ENCODE measurements at places on chromosomes 1 and 21.
A peak's percentile ranks its signal among the peaks of the same experiment; 100 is the strongest.

GRCh38 chr1:28027660-28028059 lies 60.8 kb downstream of the EYA3 start:
- DNase-seq = no peak

DNA sequence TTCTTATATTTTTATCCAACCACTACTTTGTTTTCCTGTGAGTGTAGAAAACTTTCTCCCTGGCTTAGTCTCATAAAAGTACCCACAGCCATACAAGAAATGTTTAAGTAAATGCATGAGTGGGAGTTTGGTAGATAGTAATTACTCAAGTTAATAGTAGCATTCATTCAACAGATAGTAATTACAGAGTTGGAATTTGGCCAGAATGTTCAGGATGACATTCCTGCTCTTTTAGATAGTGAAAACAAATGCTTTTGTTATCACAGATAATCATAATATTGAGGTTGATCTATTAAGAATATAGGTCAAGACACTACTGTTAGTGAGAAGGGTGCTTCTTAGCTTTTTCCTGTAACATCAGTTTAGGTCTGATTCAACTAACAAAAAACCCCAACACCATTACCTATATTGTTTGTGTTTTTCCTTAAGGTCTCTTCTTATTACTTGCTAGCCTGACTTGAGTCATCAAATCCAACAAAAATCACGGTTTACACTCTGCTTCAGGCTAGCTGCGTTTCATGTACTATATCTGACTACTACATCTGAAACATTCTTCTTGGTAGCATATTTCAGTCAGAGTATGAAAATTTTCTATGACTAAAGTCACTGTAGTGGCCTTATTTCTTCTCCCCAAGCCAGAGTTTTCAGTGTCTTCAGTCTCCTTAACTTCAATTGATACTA lies 163.7 kb downstream of the HS2ST1 start:
- DNase-seq = no peak

- DNase-seq = peak; percentile 74
Measured at GRCh38 chr21:42527489-42528158, 14.0 kb downstream of the SLC37A1 start.

- DNase-seq = no peak
Measured at GRCh38 chr21:39388811-39389155, 39.9 kb upstream of the HMGN1 start.

- DNase-seq = no peak
Measured at GRCh38 chr1:229470406-229471043, 36.6 kb upstream of the ACTA1 start.

DNA sequence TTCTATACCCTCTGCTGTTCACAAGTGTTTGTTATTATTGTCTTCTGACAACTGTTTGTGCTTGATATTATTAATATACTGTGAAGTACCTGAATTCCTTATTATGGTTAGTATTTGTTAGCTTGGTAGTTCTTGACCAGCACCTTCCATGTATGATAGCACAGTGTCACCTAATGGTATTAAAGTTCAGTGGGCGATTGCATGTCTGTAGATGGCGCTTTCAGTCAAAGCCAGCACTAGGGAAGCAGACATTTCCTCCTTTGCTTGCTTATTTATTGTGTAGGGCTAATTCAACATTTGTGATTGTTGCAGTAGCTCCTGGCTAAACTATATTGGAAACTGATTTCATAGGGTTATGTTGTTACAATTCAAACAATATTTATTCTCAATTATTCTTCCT lies 218.0 kb downstream of the ZP4 start:
- no peak for DNase-seq

DNA sequence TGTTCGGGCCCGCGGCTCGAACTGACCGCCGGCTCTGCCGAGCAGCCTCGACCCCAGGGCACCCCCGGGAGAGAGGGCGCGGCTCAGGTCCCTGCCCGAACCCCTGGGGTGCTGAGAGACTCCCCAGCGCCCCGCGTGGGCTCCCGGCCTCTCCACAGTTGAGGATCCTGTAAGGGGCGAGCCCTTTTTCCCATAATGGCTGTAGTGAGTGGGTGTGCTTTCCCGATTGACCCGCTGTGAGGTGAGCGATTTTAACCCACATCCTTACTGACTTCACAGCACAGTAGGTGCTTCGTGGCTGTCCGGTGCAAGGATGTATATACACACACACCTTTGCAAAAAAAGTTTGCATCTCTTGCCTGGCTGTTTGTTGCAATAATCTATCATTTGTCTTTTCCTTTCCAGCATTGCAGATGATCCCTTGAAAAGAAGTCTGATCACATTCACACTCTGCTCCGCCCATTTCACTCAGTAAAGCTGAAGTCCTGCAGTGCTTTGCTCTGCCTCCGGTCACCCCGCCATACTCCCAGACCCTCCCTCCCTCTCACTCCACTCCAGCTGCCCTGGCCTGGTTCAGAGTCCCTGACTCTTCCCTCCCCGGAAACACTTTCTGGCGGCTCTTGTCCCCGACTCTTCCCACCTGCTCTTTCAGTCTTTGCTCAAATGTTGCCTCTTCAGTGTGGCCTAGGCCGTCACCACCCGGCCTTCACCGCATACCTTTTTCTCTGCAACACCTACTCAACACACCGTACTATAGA lies 955 bp upstream of the UBE2G2 start:
- no peak for DNase-seq

DNA sequence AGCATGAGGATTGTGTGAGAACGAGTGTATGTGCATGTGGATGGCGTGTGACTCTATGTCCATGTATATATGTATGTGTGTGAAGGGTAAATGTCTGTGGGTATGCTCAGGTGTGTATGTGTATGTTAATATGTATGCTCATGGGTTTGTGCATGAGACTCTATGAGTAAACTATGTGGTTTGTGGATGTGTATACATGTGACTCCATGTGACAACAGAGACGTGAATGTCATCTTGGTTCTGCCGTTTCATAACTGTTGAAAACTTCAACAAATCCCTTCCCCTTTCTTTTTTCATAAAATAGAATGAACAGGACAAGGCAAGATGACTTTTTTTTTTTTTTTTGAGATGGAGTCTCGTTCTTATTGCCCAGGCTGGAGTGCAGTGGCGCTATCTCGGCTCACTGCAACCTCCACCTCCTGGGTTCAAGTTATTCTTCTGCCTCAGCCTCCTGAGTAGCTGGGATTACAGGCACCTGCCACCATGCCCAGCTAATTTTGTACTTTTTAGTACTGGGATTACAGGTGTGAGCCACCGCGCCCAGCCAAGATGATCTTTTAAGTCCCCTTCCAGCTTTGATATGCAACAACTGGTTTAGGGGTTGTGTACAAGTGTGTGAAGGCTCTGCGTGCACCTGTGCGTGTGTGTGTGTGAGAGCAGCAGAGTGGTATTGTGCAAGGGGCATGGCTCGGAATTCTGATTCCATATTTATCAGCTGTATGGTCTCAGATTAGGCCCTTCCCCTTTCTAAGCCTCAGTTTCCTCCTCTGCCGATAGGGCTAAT lies 106.3 kb downstream of the EBNA1BP2 start:
- DNase-seq = no peak

DNA sequence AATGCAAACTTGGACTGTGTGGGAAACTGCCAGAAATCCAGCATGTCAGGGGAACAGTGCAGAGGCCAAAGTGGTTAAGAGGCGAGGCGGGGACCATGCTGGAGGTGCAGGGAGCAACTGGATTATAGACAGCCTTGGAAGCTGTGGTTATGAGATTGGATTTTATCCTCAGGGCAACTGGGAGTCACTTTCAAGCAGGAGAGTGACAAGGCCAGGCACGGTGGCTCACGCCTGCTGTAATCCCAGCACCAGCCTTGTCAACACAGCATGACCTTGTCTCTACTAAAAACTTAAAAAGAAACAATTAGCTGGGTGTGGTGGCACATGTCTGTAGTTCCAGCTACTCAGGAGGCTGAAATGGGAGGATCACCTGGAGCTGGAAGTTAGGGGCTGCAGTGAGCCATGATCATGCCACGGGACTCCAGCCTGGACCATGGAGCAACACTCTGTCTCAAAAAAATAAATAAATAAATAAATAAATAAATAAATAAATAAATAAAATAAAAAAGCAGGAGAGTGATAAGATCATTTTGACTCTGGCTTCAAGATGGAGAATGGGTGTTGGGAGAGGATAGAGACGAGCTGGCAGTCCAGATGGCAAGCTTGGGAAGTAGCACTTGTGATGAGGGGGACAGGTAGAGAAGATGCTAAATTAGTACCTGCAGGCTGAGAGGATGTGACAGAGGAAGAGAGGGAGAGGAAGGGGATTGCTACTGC lies 3.5 kb downstream of the HAPLN2 start:
- DNase-seq = no peak

DNA sequence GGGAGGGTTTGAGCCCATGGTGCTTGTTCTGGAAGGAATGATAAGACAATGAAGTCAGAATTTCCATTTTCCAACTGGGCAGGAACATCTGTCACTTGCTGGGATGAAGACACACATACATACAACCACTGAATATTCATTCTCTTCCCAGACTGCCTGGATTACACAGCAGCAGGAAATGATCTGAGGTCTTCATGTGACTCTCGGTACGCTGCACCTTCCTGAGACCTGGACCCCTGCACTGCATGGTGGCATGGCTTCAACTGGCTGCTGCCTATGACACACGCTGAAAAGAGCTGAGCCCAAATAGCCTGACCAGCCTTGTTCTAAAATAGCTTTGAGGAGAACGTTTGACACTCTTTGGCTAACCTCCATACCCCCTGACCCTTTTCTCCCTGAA lies 150.6 kb downstream of the GABPA start:
- no peak for DNase-seq

- no peak for DNase-seq
Measured at GRCh38 chr1:112540226-112540794, 31.5 kb downstream of the WNT2B start.

DNA sequence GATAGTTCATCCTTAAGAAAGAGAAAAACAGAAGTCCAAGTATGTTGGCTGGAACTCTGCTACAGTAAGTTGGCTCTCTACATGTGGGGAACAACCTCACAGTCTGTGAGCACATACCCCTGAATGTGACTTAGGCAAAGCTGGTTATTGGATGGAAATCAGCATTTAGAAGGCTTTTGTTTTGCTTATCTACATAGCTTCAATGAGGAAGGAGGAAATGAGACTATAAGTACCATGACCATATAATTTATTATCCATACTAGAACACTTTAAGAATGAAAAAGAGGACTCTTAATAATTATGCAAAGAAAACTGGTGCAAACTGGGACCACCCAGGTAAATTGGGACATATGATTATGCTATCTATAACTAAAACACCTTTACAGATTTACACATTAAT lies 31.7 kb upstream of the CD55 start:
- no peak for DNase-seq

DNA sequence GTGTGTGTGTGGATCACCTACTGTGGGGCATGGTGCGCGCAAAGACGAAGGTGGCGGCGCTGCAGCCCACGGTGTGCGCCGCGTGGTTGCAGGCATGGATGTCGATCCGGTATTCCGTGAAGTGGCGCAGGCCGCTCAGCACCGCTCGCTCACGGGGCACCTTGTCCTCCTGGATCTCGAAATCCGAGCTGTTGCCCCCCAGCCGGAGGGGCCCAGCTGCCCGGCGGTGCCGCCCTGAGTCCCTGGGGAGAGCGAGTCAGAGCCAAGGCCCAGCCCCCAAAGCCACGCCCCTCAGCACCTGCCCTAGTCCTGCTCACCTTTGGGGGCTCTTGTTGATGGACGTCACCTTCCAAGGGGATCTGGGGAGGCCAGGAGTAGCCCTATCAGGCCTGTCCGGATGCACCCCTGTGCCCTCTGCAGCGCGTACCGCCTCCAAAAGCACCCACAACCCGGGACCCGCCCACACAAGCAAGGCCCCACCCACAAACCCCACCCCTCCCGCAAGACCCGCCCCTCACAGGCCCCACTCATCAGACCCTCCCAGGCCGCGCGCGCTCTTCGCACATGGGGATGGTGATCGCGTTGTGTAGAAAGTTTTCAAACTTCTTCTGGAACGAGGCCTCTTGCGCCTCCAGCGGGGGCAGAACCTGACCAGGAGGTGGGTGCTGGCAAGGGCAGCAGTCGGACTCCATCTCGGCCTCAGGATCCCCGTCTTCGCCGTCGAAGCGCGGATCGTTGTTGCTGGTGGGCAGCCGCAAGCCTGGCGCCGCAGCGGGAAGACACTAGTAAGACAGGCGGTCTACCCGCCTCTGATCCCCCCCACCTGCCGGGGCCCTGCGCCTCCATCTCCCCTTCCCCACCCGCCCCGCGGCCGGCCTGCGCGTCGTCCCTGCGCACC lies 13.6 kb downstream of the INSRR start:
- peak; percentile 13 for DNase-seq

DNA sequence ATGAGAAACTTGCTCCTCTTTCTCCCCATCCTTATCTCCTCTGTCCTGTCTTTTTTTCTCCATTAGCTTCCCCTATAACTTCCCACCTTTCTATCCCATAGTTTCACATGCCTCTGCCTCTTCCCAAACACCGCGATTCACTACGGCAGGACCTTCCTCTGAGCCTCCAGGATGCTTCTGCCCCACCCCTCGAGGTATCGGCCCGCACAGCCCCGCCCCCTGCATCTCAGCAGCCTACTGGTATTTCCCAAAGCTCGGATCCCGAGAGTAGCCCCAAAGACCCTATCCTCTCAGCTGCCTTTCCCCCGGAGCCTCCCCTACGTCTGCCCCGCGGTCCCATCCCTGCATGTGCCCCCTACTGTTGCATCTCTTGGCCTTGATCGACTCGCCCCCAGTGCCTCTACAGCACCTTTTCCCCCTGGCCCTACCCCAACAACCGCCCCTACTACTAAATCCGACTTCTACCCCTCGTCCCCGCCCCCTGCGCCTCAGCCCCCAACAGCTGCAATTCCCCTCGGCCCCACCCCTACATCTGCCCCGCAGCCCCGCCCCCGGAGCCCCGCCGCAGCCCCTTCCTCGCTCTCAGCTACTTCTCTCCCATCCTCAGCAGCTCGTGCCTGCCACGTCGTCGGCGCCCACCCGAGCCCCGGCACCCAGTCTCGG lies 512 bp downstream of the PIAS3 start:
- DNase-seq = peak; percentile 36

GRCh38 chr21:32203877-32204480 lies 74.9 kb downstream of the MIS18A start:
- DNase-seq = no peak

- DNase-seq = no peak
Measured at GRCh38 chr1:11273595-11274234, 717 bp downstream of the UBIAD1 start.

DNA sequence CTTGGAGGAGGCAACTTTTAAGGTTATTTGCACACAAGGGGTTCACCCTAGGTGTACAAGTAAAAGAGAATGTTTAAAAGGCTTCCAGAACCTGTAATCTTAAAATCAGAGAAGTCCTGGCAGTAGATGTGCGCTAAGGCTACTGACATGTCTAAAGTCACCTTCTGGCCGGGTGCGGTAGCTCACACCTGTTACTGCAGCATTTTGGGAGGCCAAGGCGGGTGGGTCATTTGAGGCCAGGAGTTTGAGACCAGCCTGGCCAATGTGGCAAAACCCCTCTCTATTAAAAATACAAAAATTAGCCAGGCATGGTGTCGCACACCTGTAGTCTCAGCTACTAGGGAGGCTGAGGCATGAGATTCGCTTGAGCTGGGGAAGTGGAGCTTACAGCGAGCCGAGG lies 20.3 kb upstream of the DEGS1 start:
- no peak for DNase-seq

- DNase-seq = peak; percentile 35
Measured at GRCh38 chr1:225318706-225319575, 108.9 kb downstream of the LBR start.

Measured in CD4-positive, alpha-beta T cell treated with Interleukin-2 at 100 ng/mL for 4 hours (primary cell).